BJ (cell line): ENCODE measurements at places on chromosomes 11 and 22.

DNA sequence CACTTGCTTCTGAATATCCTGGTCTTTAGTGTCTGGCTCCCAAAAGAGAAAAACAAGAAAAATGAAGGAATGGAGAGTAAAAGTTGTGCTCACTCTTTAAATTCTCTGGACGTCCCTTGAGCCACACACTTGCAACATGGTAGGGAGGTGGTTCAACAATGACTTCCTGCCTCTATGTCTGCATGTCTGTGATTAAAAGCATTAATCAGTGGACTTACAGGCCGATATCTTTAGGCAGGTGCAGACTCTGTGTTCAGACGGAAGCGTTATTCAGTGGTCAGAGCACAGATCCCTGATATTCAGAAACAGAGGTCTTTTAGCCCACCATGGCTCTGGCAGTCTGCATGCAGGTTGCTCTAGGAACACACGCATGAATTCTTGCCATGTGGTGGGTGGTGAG lies 1920.0 kb upstream of the RAG2 start:
- no peak for DNase-seq

DNA sequence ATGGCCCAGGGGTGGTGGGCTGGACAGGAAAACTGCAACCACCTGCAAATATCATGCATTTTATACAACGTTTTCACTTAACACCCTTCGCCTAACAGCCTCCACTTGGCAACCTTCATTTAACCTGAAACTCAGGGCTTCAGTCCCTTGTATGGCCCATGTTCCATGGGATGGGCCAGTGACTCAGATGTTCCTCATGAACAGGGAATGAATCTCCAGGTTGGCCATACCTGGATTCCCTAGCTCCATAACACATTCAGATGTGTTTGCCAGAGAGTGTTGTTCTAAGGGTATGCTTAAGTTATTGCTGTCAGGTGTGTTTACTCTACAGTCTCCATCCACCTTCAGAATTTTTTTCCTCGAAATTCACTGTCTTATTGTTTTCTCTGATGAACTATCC lies 316.9 kb downstream of the JRKL start:
- no peak for DNase-seq

- no peak for DNase-seq
Observed at GRCh38 chr11:59456661-59457060, at the start of gene OR4D6. TSS of gene OR4D6 (plus strand) at chr11:59456961. CDS start at chr11:59456961, 0 bp downstream.

- no peak for DNase-seq
Observed at GRCh38 chr11:128116447-128116846, 470.9 kb downstream of the ETS1 start.

- DNase-seq = no peak
Observed at GRCh38 chr11:126140926-126141280, 70.5 kb downstream of the RPUSD4 start.

DNA sequence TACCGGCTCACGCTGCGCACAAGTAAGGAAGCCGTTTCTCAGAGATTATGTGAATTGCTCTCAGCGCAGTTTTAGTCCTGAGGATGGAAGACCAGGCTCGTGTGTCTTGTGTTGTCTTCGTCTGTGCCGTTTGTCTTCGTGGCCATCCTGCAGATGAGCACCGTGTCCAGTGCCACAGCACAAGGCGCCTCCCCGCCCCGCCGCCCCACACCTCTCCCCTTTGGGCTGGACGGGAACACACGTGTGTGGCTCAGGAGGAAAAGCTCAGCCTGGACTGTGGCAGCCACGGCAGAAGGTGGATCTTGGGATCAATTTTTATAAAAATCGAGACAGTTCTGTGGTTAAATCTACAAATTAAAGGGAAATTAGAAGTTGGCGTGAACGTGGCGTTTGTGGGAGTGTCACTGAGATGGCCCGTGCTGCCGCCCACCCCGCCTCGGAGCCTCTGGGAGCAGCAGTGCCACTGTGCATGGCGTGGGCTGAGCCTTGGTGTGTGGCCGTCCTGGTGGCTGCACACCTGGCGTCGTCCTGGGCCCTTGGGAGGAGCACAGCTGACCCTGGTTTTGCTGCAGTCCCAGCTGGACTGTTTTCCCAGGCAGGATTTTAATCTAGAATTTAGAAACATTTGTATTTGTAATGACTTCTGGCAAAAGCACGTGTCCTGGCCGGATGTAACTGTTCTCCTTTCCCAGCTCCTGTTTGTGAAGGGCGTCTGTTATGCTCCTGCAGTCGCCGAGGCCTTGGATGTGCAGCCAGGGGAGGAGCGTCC lies 25.8 kb downstream of the MUC6 start:
- no peak for DNase-seq

GRCh38 chr11:38131535-38131934 lies 1533.5 kb upstream of the RAG2 start:
- DNase-seq = no peak

DNA sequence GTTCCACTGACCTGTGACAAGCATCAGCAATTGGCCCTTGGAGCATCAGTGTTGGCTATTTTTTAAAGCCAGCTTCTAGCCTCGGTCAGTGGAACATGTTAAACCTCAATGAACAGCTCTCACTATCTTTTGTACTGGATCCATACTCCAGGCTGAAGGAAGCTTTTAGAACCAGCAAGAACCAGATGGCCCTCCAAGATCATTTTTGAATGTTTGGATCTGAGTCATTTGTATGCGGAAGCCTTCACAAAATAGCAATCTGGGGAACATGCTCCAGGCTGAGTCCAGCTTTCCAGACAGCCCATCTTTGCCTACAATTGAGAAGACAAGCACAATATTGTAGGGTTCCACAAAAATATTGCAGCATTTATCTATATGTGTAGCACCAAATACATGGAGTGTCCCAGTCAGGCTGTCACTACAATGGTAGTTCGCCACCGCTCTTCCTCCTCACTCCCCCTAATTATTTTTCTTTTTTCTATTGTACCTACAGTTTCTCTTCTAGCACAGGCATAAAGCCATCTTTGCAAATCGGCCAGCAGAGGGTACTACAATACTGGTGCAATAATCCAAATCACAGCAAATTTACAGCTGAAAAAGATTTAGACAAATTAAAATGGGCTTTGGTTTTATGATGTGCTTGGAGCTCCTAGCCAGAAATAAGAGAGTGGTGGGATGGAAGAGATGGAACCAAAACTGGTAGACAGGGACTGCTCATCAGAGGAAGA lies 177.4 kb upstream of the BLID start:
- no peak for DNase-seq

GRCh38 chr11:101436511-101437142 lies 147.2 kb downstream of the TRPC6 start:
- no peak for DNase-seq

DNA sequence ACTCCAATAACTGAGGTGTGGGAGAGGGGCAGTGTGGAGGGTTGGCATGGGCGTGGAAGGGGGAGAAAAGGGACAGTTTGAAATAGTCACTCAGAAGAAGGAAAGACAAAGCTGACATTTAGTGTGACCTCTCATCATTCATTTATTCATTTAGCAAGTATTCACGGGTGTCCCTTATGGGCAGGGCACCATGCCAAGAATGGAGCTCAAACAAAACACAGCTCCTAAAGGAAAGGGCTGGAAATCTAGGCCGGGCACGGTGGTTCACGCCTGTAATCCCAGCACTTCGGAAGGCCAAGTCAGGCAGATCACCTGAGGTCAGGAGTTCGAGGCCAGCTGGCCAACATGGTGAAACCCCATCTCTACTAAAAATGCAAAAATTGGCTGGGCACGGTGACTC lies 19.4 kb upstream of the DGKZ start:
- DNase-seq = no peak

GRCh38 chr11:132284611-132285010 lies 914.2 kb downstream of the NTM start:
- DNase-seq = no peak

DNA sequence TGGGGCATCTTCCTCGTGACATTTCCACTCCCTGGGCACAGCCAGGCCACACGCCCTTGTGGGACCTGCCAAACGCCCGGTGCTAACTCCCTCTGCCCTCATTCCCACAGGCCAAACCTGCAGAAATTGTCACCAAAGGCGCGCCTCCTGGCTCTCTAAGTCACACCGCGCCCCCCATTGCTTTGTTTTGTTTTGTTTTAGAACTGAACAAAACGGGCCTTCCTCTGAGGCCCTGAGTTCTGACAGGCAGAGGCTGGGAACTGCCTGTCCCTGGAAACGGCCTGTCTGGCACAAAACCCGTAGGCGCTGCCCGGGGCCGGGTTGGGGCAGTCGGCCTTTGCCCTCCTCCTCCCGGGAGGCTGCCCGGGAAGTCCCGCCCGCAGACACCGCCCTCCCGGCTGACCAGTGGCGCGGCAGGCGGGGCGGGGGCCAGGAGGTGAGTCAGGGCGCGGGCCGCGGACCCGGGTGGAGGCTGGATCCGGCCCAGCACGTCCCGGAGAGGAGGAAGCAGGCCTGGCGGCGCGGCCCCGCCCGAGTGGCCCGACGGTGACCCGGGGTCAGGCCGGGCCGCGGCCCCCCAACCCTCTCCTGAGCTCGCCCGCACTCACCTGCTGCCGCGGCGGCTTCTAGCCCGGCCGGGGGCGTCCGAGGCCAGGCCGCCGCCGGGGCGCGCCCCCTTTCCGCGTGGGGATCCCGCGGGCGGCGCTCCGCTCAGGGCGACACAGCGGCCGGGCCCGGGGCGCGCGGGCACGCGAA lies 465 bp downstream of the SUN2 start:
- DNase-seq = no peak

DNA sequence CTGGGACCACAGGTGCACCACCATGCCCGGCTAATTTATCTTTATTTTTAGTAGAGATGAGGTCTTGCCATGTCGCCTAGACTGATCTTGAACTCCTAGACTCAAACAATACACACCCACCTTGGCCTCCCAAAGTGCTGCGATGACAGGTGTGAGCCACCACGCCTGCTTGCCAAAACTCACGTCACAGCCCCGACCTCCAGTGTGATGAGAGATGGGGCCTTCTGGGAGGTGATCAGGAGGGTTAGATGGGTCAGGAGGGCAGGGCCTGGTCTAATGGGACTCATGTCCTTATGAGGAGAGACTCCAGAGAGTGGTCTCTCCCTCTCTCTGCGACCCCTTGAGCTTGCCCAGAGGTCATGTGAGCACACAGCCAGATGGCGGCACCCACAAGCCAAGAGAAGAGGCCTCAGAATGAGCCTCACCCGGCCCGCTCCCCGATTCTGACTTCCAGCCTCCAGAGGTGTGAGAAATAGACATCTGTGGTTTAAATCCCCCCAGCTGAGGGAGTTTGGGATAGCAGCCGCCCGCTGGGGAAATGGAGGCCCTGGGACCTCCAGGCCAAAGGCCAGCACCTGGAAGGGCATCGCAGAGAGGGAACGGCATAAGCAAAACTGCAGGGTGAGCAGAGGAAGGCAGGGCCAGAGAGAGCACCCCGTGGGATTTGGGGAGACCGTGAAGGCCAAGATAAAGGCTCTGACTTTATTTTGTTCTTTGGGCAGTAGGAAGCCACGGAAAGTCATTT lies 24.1 kb upstream of the GAL start:
- no peak for DNase-seq

GRCh38 chr11:101817581-101817980 lies 97.2 kb upstream of the CEP126 start:
- no peak for DNase-seq

GRCh38 chr11:34680206-34680605 lies 59.3 kb downstream of the EHF start:
- no peak for DNase-seq

DNA sequence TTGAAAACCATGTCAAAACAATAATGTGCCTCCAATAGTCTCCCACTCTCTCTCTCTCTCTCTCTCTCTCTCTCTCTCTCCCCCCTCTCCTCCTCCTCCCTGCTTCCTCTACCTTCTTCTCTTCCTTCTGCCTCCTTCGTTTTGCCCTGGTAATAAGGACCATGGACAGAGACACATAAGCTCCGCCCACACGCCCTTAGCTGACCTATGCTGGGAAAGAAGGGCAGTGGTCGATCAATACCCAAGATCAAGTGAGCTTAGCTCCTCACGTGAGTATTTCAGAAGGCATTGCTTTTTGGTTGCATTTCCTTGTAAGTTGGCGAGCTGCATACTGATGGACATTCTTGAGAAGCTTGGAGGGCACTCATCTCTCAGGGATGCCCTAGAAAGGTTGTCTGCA lies 194.8 kb downstream of the MIAT start:
- no peak for DNase-seq

GRCh38 chr11:60924906-60925853 lies 920 bp downstream of the TMEM132A start:
- no peak for DNase-seq

DNA sequence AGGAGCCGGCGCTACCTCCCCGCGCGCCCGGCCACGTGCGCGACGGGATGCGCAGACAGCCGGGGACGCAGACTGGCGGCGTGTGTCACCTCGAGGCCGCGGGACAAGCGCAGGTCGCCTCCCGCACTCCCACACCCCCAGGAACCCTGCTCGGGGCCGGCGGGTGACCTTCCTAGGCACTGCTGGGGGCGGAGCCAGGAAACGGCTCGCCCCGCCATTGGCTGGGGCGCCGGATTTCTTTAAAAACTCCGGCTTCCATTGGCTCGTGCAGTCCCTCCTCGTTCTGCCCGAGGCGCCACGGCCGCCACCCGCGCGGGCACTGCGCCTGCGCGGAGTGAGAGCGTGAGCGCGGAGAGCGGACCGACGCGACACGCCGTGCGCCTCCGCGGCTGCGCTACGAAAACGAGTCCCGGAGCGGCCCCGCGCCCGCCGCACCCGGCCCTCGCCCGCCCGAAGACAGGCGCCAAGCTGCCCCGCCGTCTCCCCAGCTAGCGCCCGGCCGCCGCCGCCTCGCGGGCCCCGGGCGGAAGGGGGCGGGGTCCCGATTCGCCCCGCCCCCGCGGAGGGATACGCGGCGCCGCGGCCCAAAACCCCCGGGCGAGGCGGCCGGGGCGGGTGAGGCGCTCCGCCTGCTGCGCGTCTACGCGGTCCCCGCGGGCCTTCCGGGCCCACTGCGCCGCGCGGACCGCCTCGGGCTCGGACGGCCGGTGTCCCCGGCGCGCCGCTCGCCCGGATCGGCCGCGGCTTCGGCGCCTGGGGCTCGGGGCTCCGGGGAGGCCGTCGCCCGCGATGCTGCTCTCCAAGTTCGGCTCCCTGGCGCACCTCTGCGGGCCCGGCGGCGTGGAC lies at the start of gene PIM3:
TSS of gene PIM3 (plus strand) at position 614 of the 846 bp plus-strand sequence. CDS start at position 790, 176 bp downstream.
- DNase-seq = peak; percentile 73

GRCh38 chr11:122850076-122850631 lies 11.9 kb downstream of the CRTAM start:
- DNase-seq = no peak

GRCh38 chr11:60504219-60504905 lies 10.8 kb upstream of the MS4A13 start:
- no peak for DNase-seq

GRCh38 chr11:94581926-94582325 lies 14.8 kb downstream of the PIWIL4 start:
- DNase-seq = no peak

DNA sequence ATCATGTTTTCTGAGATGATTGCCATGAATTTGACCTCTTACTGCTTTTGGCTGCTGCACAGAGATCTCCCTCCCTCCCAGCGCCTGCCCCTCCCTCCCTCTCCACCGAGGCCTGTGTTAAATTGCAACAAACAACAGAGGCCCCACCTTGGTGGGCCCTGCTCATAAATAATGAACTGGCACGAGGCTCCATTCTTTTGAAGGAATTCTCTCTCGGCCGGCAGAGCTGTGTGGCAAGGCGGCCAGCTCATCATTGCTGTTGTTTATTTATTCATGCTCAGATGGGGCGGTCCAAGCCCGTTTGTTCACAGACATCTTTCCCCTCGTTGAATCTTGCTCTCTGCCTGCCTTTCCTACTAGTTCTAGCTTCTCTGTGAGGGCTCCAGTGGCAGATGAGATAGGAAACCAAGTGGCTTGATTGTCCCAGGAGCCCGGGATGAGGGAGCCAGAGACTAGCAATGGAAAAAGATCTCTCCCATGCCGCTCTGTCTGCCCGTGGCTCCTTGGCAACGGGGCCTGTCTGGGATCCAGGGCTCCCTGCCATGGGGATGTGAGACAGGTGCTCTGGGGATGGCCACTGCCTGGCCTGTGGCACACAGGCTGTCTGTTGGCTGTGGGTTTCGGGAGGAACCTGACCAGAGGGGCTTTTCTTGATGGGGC lies 192.6 kb downstream of the DSCAML1 start:
- no peak for DNase-seq
